Activated CD4-positive, CD25-positive, alpha-beta regulatory T cell treated with anti-CD3 and anti-CD28 coated beads, Interleukin-2, amount 50 U/mL, for 16 hours (primary cell): ENCODE measurements at places on chromosomes 6 and 20.

GRCh38 chr6:150276937-150277742 is 91.7 kb upstream of the IYD start:
- DNase-seq, result no peak

GRCh38 chr6:116287689-116288282 is 8.1 kb upstream of the TSPYL1 start:
- no peak for DNase-seq

DNA sequence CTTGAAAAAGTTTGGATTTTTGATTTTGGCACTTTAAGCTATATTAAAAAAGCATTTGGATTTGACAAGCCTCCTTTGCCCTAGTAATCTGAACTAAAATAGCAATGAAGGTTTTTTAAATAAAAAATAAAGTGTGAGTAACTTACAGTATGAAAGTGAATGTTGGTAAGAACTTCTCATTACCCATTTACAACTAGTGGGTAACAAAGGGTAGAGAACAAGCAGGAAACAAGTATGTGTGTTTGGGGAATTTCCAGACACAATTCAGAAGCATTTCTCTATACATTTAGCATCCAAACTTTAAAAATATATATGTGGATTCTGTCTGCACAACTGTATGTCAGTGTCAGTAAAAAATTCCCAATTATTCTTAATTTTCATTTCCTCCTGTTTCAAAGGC is 2.9 kb downstream of the TMEM30A start:
- no peak for DNase-seq

GRCh38 chr20:38951611-38952010 is 10.5 kb upstream of the DHX35 start:
- no peak for DNase-seq

GRCh38 chr6:26470643-26471042 is 12.9 kb downstream of the BTN2A1 start:
- no peak for DNase-seq

DNA sequence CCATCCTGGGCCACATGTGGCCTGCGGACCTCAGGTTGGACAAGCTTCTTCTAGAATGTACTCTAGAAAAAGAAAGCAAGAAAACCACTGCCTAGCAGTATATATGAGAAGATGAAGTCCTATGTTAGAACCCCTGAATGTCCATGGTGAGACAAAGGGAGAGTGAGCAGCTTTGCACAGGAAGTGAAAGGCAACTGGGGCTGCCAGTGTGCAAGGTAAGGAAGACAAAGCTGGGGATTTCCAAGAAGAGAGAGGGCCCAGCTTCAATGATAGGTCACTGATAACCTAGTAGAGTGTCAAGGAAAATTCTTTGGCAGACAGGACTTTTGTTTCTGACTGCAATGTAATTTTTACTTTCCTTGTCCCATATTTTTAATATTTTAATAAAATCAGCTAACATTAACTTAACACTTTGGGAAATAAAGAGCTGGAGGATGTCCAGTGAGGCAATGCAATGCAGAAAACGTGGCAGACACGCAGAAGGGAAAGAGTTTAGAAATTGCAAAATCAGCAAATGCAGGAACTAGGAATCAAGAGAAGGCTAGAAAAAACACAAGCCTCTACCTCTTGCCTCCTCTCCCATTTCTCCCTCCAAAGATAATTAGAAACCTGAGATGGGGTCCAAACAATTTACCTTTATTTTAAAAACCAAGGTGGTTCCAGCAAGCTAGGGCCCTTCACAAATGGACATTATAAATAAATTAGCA is 47.4 kb downstream of the CYP39A1 start:
- DNase-seq, result no peak

DNA sequence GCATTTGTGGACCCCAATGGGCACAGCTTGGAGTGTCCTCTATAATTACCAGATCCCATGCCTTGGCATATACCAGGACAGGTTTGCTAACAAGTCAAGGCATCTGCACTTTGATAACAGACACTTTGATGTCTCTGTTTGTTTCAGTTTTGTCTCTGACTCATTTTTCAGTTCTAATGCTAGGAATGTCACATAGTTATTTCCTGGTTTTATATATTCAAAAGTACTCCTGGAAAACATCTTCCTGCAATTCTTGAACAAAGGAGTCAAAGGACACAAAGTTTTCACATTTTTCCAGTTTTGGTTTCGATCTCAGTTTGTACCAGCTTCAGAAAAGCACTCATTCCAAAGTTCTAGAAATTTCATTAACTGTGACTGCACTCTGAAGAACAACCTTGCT is 188.1 kb downstream of the FOXC1 start:
- DNase-seq, result no peak

DNA sequence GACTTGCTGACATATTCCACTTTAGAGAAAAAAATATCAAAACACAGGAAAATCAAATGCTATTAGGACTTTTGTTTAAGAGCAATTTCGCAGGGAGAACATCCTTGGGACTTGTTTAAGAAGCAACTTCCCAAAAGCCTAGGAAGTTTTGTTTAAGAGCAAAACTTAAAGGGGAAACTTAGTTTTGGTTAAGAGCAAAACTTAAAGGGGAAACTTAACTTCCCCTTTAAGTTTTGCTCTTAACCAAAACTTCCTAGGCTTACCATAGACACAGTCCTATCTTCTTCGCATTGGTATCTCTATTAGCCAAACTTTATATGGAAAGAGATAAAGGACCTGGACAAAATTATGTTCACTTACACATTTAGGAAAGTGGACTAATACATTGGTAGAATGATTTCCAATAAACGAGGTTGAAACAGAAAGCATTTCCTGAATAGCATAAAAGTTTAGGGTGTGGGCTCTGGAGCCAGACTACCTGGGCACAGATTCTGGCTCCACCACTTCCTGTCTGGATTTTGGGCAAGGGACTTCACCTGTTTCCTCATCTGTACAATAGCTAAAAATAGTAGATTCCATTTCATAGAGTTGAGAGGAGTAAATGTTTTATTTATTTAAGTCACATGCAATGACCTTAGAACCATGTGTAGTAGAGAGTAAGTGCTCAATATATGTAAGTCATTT is 15.7 kb downstream of the PAQR8 start:
- DNase-seq, result no peak

- no peak for DNase-seq
Observed at GRCh38 chr20:41204304-41205265, 67.2 kb downstream of the PLCG1 start.

- DNase-seq, result no peak
Observed at GRCh38 chr20:62668441-62669027, 26.2 kb downstream of the SLCO4A1 start.

GRCh38 chr6:26578741-26579140 is 18.0 kb upstream of the ABT1 start:
- no peak for DNase-seq

DNA sequence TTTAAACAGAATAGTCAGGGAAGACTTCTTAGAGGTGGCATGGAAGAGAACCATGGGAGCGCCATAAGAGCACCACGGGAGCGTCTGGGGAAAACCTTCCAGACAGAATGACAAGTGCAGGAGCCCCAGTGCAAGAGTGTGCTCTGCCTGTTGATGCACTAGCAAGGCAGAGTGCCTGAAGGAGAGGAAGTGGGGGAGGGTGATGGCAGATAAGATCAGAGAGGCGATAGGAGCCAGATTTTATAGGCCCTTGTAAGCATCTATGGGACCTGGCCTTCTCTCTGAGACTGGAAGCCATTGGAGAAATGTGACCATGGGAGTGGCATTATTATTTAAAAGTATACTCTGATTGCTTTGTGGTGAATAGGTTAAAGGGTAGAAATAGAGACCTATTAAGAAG is 13.1 kb downstream of the FUCA2 start:
- DNase-seq, result no peak

GRCh38 chr6:73968221-73968757 is 272.3 kb downstream of the CD109 start:
- no peak for DNase-seq
